Stromal cell of bone marrow (primary cell): ENCODE measurements at places on chromosomes 3 and 15.

- no peak for DNase-seq
Measured at GRCh38 chr3:151383111-151383510, 1.4 kb downstream of the P2RY12 start.

- no peak for DNase-seq
Measured at GRCh38 chr15:65923264-65923663, 54.0 kb downstream of the RAB11A start.

GRCh38 chr3:116188231-116188785, 257.0 kb downstream of the LSAMP start:
- peak; percentile 19 for DNase-seq

- DNase-seq, result peak; percentile 70
Measured at GRCh38 chr3:129893581-129894070, at the start of gene TMCC1. Gene TMCC1, minus strand, starts transcription at chr3:129893711.

GRCh38 chr3:166593776-166594175, 756.6 kb upstream of the BCHE start:
- no peak for DNase-seq

GRCh38 chr3:195613468-195614069, 29.8 kb upstream of the APOD start:
- peak; percentile 9 for DNase-seq

DNA sequence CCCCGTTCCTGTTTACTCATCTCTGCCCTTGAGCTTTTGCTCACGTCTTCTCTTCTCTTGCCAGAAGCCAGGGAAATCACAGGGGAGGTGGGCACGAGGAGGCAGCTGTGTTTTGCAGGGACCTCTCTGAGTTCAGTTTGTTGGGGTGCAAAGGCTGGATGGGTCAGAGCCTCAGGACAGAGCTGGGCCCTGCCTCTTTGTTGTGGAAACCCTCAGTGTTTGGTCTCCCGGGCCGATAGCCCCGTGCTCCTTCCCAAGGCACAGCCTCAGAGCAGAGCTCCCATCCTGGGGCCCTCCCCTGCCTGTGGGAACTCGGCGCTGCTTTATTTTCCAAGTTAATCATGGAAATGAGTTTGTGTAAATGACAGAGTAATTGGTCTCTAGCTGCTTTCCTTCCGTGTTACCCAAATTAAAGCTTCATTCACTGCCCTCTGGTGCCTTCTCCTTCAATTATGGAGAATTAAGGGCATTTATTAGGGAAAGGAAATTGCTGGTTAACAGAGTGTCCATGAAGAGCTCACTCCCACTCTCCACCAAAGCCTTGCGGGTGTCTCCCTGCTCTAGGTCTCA, 40.9 kb downstream of the BDH1 start:
- DNase-seq, result no peak

DNA sequence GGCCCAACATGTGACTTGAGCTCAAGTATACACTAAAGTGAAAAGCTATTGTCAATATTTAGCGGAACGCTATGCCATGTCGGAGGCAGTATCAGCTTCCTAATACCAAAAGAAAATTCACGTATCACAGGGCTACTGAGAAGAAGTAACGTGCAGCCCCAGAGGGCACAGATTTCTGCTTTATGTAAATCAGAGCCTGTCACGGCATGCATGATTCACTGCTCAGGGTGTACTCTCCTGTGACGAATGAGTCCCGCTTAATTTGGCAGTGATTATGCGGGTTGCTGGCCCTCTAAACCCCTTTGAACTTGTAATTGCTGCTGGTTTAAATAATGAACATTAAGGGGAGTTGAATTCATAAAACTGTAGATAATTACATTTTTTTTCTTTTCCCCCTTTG, 85.3 kb downstream of the MEIS2 start:
- DNase-seq, result no peak

GRCh38 chr15:35151782-35152181, 66.7 kb upstream of the NANOGP8 start:
- DNase-seq, result no peak

- DNase-seq, result peak; percentile 88
Measured at GRCh38 chr15:72902245-72902918, 118.8 kb upstream of the ADPGK start.

DNA sequence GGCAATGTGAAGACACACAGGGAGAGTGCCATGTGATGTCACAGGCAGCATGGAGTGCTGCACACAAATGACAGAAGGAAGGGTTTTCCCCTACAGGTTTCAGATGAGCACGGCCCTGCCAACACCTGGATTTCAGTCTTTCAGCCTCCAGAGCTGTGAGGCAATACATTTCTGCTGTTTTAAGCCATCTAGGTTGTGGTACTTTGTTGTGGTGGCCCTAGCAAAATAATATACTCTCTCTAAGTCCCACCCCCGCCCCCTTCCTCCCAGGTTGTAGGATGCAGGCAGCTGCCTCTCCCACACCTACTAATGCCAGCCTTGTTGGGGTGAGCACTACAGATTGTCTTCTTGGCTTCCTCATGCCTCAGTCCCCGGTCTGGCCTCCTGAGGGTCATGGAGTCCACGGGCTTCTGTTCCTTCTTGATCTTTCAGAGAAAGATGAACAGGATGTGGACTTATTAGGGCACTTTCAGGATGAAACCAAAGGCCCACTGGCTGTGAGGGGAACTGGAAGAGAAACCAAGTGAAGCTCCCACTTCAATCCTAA, 180.0 kb downstream of the CD47 start:
- no peak for DNase-seq

DNA sequence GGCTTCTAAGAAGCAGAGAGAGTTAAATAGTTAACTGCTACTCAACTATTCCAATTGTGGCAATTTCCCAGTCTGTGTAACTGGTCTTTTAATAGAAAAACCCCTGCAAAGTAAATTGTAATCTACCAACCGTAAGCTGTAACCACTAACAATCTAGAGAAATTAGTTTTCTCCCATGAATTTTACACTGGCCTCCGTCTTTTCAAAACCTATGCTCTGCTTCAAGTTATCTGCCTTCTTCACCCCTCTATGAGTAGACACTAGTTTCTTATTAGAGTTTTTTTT, 42.6 kb downstream of the LRRFIP2 start:
- no peak for DNase-seq

DNA sequence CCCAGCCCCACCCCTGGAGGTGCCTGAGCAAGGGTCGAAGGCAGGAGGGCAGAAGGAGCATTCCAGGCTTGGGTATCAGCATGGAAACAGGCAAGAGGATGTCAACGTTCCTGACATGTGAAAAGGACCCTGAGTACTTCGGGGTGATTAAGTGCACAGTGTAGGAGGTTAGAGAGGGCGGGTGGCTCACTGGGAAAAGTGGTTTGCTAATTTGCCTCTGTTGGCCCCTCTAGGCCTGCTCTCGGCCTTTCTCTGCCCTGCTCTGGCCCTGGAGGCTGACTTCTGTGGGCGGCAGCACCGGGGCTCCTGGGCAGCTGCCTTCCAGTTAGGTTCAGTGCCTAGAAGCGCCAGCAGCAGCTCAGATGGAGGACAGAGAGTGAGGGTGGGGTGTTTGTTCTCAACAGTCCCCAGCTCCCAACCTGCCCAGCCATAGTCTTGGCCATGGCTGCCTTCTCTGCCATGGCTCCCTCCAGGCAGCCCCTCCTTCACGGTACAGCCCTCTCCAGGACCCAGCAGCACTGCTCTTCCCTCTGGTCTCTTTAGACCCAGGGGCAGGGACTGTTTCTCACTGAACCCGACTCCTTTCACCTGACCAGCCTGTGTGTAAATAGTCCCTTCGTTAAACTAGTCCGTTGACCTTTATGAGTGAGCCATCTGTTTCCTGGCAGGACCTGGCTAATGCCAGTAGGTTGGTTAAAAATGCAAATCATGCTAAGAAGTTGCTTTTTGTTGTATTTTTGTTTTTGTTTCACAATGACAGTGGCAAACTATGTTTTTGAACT, 107.1 kb upstream of the TPM1 start:
- no peak for DNase-seq

DNA sequence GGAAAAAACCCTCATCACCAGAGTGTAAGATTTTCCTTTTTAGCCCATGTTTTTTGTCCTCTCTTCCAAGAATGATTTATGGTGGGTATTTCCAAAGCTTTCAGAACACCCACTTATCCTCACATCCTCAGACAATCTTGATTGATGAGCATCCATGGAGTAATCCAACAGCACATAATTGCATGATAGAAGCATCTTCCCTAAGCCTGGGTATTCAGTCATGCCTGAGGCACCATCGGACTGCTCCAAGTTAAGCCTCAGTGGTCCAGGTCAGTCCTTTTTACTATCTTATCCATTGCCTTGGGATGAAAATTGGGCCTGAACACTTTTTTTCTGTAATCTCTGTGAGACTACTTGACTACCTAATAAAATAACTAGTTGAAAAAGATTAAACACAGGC, 676.0 kb upstream of the SEMA6D start:
- no peak for DNase-seq

GRCh38 chr3:170852324-170852723, 17.7 kb downstream of the RPL22L1 start:
- DNase-seq, result no peak

GRCh38 chr3:190306513-190307163, 15.6 kb downstream of the CLDN1 start:
- DNase-seq, result peak; percentile 44

DNA sequence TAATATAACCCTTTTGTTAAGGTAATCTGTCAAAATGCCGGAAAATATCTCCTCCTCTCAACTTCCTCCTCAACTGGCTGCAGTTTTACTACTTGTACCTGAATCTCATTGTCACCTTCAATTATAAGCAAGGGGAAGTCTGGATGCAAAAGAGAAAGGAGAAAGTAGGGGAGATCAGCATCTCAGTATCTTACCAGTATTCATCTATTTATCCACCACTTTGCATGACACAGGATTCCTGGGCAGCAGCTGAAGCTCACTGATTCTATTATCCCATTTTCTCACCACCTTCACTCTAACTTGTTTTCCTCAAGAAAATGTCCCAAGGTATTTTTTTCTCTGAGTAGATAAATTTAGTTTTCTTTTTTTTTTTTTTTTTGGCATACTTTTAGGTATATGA, 440.5 kb upstream of the CBLB start:
- DNase-seq, result no peak

GRCh38 chr3:131543714-131544113, 40.9 kb upstream of the MRPL3 start:
- peak; percentile 84 for DNase-seq

GRCh38 chr3:111738238-111738637, 120.8 kb upstream of the PHLDB2 start:
- DNase-seq, result no peak

DNA sequence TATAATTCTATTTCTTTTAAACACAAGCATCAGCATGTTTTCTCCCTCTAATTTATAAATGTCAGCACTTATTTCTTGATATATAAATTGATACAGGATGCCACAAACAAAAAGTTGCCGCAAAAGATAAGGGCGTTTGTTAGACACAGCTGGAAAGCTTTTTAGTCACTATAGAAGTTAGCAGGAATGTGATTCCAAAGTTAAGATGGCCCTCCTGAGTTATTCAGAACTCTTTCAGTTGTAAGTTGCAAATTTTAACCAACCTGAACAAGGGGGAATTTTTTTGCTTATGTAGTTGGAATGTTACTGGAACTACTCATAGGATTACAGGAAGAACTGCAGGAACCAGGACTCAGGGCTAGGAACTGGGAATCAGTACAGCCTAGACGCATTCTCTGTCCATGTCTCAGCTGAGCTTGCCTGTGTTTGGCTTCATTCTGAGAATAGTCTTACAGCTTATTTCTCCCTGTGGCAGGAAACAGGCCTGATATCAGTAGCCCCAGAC, 166.3 kb downstream of the VGLL4 start:
- peak; percentile 74 for DNase-seq

DNA sequence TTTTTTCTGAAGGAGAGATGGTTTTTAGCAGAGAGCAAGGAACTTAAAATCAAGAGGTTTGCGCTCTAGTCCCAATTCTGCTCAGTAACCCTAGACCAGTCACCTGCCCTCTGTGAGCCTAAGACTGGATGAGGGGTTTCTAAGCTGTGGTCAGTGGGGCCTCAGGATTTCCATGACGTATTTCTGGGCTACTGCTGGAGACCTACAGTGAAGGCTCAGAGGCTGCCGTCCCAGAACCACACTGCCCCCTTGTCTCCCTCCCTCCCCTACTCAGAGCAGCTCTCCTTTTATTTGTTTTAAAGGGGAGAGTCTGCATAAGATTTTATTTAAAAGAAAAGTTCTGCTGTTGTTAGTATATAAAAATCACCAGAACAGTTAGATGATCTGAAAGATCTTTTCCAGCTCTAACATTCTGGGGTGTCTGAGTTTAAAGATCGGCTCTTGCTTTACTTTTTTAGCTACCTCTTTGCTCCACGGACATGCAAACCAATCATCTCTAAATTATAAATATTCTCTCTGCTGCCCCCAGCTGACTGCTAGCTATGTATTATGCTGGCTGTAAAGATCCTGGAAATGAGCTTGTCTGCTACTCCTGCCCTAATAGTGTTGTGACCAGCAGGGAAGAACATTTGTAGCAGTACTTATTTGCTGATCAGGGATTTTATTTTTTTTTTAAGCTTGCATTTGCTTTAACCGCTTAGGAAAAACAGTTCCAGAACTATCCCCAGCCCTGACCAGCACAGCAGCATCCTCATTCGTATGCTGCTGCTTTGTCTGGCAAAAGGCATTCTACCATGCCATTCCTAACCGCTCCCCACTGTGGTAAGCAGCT, 28.6 kb upstream of the NDUFB4 start:
- DNase-seq, result no peak

DNA sequence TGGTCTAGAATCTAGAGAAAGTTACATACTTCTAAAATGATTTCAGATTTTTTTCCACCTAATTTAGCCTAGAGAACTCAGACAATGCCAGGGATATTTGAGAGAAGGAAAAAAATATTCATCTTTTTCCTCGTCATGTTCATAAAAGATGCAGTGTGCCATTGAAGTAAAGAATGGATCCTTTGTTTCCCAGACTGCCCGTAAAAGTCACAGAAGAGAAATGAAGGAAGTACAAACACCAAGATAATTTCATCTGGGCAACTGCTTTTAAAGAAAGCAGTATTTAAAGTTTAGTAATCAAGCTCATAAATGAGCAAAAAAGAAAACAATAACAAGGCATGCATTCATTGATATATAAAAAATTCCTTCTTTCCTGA, 47.2 kb downstream of the TTC23 start:
- no peak for DNase-seq

GRCh38 chr15:96733721-96734120, 403.2 kb downstream of the NR2F2 start:
- DNase-seq, result no peak

GRCh38 chr15:48641416-48641815, 4.1 kb downstream of the FBN1 start:
- no peak for DNase-seq

DNA sequence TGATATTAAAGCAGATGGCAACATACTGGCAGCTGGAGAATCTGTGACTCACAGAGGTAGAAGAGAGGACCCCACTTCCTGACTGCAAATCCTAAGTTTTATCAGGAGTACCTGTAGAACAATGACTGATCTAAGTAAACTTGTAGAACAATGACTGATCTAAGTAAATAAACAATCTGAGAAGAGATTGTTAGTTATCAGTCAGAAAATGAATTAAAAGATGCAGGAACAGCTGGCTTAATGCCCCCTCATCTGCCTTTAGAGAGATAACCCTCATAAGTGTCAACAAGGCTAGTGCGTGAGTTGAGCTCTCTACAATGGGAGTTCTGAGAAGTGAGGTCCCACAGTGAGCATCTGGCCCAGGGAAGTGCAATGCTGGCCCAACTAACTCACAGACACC, 14.6 kb downstream of the ACAD11 start:
- DNase-seq, result no peak
